ELR (cell line): ENCODE measurements at places on chromosomes 12 and 14.

DNA sequence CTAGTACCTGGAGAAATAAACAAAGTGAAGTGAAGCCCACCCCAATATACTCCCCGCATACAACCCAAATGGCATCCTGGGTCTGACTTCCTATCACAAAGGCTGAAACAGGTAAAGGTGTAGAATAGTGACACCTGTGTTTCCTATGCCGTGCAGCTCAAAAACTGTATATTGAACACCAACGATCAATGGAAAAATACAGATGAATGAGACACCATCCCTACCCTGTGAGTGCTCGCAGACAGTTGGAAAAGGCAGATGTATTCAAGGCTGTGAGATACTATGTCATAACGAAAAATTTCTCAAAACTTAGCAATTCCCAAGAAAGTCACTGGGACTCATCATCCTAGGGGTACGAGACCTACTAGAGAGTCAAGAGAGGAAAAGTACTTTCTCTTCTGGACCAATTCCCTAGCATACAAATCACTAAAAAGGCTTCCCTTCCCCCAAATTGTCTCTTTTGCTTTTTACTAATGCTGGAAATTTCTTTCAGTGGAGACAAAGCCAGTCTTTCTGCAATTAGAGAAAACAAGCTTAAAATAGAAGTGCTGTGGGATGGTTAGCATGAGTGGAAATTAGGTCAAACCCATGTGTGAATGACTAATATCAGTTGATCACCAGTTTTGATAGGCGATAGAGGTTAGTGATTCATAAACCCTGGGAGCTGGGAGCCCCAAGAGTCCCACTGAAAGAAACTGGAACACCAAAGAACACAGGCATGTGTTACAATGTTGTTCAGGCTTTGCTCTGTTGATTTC lies 249.7 kb downstream of the SPTSSA start:
- no peak for DNase-seq

GRCh38 chr12:11092128-11092527 lies at the start of gene TAS2R43:
TAS2R43 (minus strand) TSS chr12:11092313; CDS start chr12:11092229, 84 bp downstream.
- DNase-seq = no peak

GRCh38 chr12:20260851-20261250 lies 107.5 kb upstream of the PDE3A start:
- DNase-seq = no peak

GRCh38 chr14:82055515-82056115 lies 522.0 kb upstream of the SEL1L start:
- DNase-seq = no peak

GRCh38 chr12:57832966-57833365 lies 13.6 kb downstream of the CTDSP2 start:
- peak; percentile 61 for DNase-seq

- DNase-seq = no peak
Measured at GRCh38 chr12:43293396-43293795, 258.6 kb downstream of the ADAMTS20 start.
